Renal pelvis (tissue), 12 donors: ENCODE measurements at places on chromosomes 16 and 17.

- no peak for DNase-seq
Observed at GRCh38 chr16:30147843-30148510, 25.0 kb upstream of the MAPK3 start.

GRCh38 chr16:78669994-78670393, 570.5 kb downstream of the WWOX start:
- peak; percentile 48 for DNase-seq

GRCh38 chr17:57468932-57469775, 212.8 kb downstream of the MSI2 start:
- no peak for DNase-seq

- DNase-seq: peak; percentile 33
Observed at GRCh38 chr17:7041607-7042500, 2.0 kb downstream of the SLC16A11 start.

DNA sequence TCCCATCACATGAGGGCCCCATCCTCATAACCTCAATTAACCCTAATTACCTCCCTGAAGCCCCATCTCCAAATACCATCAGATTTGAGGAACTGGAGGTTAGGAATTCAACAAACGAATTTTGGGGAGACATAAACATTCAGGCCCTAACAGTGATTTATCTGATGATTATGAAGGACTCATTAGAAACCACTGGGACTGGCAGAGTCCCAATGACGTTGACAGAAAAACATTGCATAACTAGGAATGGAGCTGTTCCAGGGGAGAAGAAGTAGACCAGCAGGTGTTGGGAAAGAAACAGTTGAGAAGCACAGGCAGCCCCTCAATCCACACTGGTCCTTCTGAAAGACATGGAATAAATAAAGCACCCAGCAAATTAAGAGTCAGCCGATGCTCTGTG, 282.0 kb downstream of the MAP2K4 start:
- no peak for DNase-seq

DNA sequence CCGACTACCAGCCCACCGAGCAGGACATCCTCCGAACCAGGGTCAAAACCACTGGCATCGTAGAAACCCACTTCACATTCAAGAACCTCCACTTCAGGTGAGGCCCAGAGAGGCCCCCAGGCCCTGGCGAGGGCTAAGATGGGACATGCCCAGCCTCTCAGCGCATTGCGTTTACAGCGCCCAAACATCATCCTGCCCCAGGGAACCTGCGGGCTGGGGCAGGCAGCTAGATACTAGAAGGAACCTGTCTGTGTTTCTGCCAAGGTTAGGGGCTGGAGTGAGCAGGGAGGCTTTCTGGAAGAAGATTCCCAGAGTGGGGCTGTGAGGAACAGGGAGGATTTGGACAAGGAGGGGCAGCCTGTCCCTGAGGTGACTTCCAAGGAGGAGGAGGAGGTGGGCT, 90.6 kb downstream of the AMFR start:
- DNase-seq: no peak

DNA sequence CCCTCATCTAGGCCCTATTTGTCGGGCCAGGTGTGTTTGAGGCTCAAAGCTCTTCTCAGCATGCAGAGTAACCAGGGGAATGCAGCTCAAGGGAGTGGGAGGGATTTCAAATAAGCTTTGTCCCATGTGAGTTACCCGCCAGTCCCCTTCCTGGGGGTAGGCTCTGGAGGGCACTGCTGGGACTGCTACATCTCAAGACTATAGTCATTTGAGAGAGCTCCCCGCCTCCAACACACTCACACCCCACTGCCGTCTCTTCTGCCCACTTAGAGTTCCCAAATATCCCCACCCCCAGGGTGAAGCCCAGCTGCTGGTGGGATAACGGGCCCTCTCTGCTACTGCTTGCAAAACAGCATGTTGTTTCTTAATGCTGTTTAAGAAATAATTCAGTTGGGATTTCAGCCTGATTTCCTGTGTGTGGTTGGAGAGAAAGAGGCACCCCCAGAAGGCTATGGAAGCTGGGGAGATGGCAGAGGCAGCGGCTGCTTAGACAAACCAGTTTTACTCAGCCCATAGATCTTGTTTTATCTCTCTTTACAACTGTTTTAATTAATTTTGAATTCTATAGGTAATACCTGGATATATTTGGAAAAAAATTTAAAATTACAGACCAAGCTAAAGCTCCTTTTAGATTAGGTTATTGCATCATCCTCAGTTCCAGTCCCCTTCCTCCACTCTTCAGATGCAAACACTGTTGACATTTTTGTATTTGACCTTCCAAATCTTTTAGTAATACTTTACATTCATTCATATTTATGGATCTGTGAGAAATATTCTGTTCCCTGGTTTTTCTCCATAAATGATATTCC, 4.1 kb upstream of the MPO start:
- DNase-seq: no peak

DNA sequence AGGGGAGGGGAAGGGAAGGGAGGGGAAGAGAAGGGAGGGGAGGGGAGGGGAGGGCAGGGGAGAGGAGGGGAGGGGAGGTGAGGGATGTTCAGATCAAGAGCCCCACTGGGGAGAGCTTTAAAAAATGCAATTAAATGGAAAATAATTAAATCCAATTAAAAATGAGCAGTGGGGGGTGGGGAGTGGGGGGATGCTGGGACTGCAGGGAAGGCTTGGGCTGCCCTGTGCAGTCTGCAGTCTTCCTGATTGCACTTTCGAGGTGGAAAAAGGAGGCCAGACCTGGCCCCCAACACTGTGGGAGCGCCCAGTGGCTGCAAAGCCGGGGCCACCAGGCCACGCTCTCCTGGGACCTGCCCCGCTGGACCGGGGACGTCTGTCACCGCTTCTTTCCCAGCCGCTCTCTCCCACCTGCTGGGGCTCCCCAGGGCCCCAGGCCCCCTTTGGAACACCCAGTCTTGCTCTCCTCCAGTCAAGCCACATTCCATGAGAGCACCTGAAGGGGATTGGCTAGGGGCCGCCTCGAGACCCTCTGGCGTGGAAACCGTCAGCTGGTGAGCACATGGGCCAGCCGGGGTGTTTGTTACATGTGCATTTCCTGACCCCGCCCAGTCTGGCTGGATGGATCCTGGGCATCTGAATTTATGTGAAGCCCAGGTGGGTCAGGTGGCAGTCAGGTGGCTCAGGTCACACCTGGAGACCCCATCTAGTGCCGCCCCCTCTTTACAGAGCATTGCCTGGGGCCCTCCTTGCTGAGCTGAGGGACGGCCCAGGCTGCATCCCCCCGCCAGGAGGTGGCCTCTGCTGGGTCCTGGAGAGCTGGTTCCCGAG, 37.6 kb upstream of the CBFA2T3 start:
- DNase-seq: no peak
